ENCODE measurements at places on chromosomes 4 and X.

DNA sequence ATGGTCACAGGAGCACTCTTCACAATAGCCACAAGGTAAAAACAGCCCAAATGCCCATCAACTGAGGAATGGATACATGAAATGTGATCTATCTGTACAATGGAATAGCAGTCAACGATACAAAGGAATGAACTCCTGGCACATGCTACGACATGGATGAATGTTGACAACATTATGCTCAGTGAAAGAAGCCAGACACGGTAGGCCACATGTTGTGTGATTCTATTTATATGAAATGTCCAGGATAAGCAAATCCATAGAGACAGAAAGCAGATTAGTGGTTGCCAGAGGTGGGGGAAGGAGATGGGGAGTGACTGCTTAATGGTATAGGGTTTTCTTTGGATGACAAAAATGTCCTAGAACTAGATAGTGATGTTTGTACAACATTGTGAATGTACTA lies 58.7 kb upstream of the GPM6B start:
- no peak for DNase-seq

DNA sequence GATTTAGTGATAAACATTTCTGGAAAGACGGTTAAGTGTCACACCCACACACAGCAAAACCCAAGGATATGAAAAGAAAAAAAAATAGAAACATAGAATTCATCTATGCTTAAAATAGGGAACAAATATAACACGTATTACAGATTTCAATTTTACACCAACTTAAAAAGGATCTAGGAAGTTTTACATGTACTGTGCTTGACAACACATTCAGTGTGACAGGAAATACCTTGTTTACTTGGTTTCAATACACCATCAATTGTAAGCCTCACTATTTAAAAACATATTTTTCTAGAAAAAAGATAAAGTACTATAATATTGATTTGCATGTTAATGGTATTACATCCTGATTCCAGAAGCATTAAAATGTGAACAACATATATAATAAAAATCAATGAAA lies 77.0 kb upstream of the SPRY1 start:
- DNase-seq: no peak

DNA sequence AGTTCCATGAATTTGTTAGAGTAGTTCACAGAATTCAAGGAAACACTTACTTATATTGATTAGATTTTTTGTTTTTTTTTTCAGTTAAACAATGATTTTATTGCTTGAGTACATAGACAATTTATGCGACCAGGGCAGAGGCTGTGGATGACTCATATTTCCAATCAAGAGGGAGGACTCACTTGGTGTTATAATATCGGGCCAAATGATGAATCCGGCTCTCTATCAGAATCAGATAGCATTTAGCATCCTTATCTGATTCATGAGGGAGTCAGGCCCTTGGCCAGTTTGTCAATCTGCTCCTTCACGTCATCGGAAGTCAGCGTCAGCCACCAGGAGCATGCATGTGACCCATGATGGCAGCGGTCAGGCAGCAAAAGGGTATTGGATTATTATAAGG lies 82.3 kb upstream of the HUWE1 start:
- DNase-seq: no peak

DNA sequence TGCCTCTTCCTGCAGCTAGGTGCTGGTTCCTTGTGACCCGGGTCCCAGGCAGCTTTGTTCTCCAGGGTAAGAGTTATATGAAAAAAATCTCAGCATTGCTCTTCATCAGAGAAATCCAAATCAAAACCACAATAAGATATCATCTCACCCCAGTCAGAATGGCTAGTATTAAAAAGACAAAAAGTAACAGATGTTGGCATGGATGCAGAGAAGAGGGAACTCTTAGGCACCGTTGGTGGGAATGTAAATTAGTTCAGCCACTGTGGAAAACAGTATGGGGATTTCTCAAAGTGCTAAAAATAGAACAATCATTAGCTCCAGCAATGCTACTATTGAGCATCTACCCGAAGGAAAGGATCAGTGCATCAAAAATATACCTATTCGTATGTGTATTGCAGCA lies 61.5 kb downstream of the SORCS2 start:
- DNase-seq: no peak

- DNase-seq: no peak
These were observed 9.2 kb upstream of the UBE2D3 start for GRCh38 chr4:102836596-102836995.

DNA sequence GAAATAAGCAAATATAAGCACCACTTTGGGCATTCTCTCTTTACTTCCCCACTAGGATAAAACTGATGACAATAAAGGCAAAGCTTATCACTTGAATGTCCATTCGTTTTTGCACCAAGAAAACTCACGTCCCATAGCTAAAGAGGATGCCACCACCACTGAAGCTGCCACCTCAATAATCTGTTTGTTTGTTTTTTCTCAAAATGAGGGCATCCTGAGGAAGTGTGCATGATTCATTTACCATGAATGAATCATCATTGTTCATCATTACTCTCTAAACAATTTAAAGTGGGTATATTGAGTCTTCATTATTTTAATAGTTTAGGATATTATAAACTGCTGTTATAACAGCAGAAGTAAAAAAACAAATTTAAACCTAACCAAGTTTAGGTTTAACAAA lies 168.2 kb downstream of the DCTD start:
- no peak for DNase-seq

DNA sequence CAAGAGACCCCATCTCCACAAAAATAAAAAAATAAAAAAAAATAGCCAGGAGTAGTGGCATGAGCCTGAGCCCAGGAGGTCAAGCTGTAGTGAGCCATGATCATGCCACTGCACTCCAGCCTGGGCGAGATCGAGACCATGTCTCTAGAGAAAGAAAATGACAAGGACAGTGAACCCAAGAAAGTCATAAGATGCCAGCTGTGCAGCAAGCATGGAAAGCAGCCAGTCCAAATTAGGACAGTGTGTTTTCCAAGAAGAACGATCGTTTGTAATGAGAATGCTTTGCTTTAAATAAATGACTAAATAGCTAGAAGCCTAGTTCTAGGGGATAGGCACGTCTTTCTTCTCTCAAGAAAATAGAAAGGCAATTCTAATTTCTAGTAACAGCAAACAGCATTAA lies 58.4 kb upstream of the MSANTD1 start:
- DNase-seq: no peak

GRCh38 chrX:23898412-23898959 lies 9.3 kb downstream of the APOO start:
- DNase-seq: no peak

DNA sequence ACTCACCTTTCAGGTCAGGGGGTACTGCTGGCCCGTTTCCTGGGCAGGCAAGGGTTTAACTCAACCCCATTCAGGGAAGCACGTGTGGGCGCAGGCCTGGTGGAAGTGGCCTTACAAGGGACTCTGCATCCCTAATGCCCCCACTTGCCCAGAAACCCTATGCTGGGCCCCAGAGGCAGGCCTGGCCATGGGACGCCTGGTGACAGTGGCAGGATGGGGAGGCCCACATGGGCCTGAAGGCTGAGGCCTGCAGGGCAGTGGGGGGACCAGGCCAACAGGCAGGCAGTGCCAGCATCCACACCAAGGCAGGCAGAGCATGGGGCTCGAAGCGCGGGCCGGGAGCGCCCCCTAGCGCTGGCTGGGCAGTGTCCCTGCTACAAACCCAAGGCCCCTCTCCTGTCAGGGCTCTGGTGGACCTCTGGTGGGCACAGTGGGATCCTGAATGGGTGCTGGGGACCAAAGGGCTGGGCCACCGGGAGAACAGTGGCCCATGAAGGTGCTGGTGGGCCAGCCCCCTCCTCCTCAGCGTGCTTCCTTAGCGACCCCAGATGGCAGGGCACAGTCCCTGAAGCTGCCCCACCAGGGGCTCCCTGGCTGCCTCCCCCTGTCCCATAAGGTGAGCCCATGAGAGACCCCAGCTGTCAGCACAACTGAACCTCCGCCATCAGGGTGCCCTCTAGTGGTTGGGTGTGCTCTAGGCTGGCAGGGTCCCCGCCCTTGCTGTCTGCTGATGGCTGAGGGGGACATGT lies 16.8 kb downstream of the FGFR3 start:
- peak; percentile 46 for DNase-seq

DNA sequence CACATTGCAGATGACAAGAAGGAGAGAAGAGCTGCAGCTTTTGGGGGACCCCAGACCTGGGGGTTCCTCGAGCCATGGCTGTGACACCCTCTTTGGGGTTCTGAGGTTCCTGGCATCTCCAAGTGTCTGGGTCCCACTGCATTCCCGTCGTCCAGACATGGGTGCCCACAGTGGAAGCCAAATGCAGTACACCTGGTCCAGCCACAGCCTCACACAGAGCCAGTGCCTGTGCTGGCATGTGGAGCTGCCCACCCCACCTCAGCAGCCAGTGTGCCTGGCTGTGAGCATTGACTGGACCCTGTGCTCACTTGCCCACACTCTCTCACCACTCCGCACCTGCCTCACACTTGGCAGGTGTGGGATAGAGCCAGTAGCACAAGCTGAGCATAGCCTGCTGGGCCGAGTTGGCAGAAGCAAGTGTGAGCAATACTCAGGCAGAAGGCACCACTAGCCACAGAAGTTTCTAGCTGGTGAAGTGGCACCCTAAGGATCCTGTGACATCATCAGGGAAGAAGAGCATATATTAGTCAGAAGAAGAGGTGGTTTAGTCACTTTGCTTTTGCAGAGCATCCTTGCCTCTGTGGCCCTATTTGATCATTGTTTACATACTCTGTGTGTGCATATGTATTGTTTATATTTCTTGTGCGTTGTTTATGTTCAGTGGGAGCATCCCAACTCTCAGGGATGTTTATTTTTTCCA lies 65.0 kb upstream of the MAGEB2 start:
- DNase-seq: no peak

- no peak for DNase-seq
These were observed 26.1 kb downstream of the PALLD start for GRCh38 chr4:168522829-168523489.

DNA sequence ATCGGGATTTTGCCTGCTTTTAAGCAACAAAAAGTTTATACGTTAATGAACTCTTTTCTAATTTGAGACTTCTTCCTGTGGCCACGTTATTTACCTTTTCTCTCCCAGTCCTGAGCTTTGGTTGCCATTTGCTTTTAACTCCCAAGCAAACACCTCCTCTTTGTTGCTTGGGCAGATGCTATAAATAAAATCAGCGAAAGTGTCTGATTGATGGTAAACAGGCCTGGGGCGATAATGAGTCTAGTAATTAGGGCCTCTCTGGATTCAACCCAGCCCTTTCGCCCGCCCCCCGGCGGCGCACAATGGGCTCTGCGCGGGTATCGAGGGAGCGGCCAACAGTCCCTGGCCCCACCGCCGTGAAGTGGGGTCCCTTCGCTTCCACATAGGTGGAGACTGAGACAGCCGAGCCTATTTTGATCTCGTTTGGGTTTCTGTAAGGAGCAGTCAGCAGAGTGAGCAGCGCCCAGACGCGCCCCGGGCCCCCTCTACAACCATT lies 790 bp downstream of the CLGN start:
- no peak for DNase-seq

DNA sequence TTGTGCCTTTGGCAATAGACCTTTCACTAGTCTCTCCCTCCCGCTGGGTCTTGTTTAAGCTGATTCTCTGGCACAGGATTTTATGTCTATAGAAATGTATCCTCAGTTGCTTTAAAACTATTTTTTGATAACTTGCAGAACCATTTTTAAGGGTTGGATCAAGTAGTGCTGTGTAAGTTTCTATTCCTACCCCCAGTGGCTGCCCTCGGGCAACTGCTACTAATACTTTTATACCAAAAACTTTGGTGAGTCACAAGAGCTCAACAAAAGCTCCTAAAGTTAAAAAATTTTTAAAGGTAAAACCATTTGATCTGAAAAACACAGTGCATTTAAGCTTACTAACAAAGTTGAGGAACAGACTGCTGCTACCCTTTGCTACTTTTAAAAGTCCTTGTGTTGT lies 1460.6 kb upstream of the PCDH7 start:
- DNase-seq: no peak

GRCh38 chrX:19122641-19123009 lies 357 bp upstream of the ADGRG2 start:
- no peak for DNase-seq

DNA sequence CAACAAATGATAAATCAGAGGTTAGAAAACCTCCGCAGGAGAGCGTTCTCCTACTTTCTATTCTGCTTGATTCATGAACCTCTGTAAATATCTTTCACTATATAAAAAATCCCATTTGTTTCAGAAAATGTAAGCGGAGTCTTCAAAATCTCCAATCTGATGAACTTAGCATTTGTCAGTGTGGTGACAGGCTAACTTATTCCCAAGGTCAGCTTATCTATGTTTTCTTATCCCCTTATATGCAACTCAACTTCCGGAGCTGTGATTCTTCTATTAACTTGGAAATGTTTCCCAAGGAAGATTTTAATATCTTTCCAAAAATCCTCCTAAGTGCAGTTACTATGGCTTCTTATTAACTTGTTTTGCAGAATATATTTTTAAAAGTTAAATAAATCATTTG lies 87.5 kb upstream of the C1QTNF7 start:
- no peak for DNase-seq

GRCh38 chr4:119478446-119479179 lies 150.0 kb downstream of the PDE5A start:
- no peak for DNase-seq

- DNase-seq: peak; percentile 37
These were observed 45.9 kb upstream of the PGM2 start for GRCh38 chr4:37780444-37781130.

DNA sequence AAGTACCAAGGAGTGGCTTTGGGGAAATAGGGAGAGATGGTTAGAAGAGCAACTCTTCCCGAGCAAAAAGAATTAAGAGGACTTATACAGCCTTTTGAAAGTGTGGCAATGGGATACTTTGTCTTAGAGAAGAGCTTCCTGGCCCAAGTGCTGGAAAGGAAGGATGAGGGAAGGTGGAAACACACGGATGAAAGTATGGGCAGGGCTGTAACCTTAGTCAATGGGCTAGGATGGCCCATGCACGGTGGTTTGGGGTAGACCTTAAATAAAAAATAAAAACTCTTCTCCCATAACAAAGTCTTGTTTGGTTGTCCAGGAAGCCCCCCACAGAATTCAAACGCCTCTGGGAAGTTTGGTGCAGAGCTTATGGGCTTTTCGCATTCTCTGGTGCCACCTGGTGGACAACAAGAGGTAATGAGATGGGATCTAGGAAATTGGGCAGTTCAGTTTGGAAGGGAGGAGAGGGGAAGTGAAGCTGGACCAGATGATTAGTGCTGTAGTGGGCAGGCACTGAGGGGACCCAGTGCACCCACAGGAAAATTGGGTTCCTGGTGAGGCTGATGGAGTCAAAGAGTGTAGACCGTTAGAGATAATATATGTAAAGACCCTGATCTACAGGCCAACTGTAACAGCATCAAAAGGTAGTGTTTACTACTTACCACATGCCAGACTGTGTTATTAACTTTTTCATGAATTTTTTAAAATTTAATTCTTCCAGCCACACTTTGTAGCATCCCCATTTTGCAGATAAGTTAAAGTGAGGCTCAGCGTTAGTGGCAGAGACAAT lies 13.8 kb upstream of the ENOX2 start:
- no peak for DNase-seq

DNA sequence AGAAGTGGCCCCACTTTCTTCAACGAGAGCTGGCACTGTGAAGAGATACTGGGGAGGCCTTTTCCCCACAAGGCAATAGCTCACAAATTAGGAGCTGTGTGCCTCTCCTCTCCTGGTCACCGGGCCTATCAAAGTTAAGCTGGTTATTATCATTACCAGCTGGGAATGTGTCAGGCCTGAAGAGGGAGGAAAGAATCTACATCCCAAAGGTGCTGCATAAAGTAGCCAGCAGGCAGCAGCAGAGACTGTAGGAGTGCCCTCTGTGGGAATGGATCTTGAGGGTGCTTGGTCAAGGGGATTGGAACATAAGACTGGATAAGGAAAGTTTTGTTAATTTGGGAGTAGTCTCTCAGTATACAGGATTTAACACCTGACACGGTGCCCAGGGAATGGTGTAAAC lies 9.1 kb upstream of the TMPRSS11D start:
- DNase-seq: no peak

- DNase-seq: no peak
These were observed 1.6 kb downstream of the RAB33A start for GRCh38 chrX:130173190-130173895.

Data from activated T-helper 1 cell treated with Interleukin-2 at 50 U/mL for 16 hours (primary cell).